ENCODE measurements at places on chromosomes 1 and 21.

GRCh38 chr1:20947409-20947808 is 160.3 kb upstream of the HP1BP3 start:
- no peak overlapping the region for H3K4me3 ChIP-seq
- no peaks in the 10 kb centered on the region for H3K4me1 ChIP-seq
- no peaks in the 10 kb centered on the region for H3K27me3 ChIP-seq
- DNase-seq, result no peak

- no peak overlapping the region for H3K27ac ChIP-seq
- no peaks in the 10 kb centered on the region for H3K27me3 ChIP-seq
- DNase-seq, result no peak
- peaks cover 5% of the 10 kb centered on the region for H3K36me3 ChIP-seq
- peaks cover 38% of the 10 kb centered on the region for H3K4me1 ChIP-seq
- H3K4me3 ChIP-seq, result no peak overlapping the region
Measured at GRCh38 chr1:21447311-21447710, 7.4 kb downstream of the NBPF3 start.

GRCh38 chr1:233112186-233113008 is 162.0 kb downstream of the NTPCR start:
- H3K27me3 ChIP-seq, result no peaks in the 10 kb centered on the region
- H3K27ac ChIP-seq, result peak overlapping the region; percentile 100
- H3K4me1 ChIP-seq, result peaks cover 33% of the 10 kb centered on the region

- H3K36me3 ChIP-seq, result no peaks in the 10 kb centered on the region
- peaks cover 63% of the 10 kb centered on the region for H3K27me3 ChIP-seq
- no peak overlapping the region for H3K27ac ChIP-seq
- no peak overlapping the region for H3K4me3 ChIP-seq
Measured at GRCh38 chr1:75616436-75617433, 5.8 kb upstream of the SLC44A5 start.

GRCh38 chr1:201353186-201353940 is 24.1 kb downstream of the TNNT2 start:
- H3K27me3 ChIP-seq, result 0 out of 2 replicates have a peak, but pooled peaks cover 4% of the 10 kb centered on the region
- H3K4me1 ChIP-seq, result no peaks in the 10 kb centered on the region
- H3K4me3 ChIP-seq, result no peak overlapping the region
- no peak overlapping the region for H3K27ac ChIP-seq

- no peak overlapping the region for H3K4me3 ChIP-seq
- no peaks in the 10 kb centered on the region for H3K4me1 ChIP-seq
- DNase-seq, result no peak
- no peaks in the 10 kb centered on the region for H3K36me3 ChIP-seq
Measured at GRCh38 chr1:175733722-175734121, 9.7 kb downstream of the TNR start.

DNA sequence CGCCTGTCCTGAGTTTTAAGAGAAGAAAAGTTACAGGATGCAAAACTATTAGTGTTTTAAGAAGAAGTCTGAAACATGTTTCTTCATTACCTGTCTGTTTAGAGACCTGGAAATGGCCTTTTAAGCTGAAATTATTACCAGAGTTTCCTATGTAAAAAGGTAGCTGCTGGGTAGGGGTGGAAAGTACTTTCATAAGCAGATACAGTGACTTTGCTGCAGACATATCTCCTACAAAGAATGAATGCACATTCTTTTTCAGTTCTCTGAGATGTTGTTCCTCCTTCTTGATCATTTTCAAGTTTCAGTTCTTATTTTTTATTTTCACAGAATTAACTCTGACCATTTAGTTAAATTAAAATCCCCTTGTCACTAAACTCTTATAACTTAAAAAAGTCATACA is 1329.6 kb downstream of the KCNT2 start:
- no peaks in the 10 kb centered on the region for H3K27me3 ChIP-seq
- H3K4me3 ChIP-seq, result no peak overlapping the region
- no peak for DNase-seq
- H3K36me3 ChIP-seq, result no peaks in the 10 kb centered on the region
- H3K4me1 ChIP-seq, result no peaks in the 10 kb centered on the region

DNA sequence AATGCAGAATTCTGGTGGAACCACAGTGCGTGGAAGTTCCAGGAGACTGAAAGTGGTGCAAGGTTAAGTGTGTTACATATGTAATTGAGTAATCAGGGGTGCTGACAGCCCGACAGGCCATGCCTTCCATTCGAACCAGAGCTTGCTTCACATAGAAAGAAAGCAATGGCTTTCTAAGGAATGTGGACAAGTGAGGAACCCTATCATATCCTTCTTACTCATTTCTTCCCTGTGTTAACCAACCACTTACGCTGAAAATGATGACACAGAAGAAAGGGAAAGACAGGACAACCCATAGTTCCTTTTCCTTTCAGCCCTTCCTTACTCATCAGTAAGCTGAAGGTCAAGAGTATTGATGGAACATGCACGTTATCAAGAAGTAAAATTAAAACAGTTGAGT is 48.1 kb upstream of the KCNA3 start:
- H3K27me3 ChIP-seq, result 0 out of 2 replicates have a peak, but pooled peaks cover 2% of the 10 kb centered on the region
- DNase-seq, result no peak
- H3K27ac ChIP-seq, result no peak overlapping the region
- no peaks in the 10 kb centered on the region for H3K36me3 ChIP-seq
- H3K4me1 ChIP-seq, result no peaks in the 10 kb centered on the region

- H3K4me1 ChIP-seq, result peaks cover 12% of the 10 kb centered on the region
- H3K4me3 ChIP-seq, result no peak overlapping the region
- H3K27me3 ChIP-seq, result no peaks in the 10 kb centered on the region
- no peak for DNase-seq
Measured at GRCh38 chr1:222592171-222592570, 2.4 kb upstream of the TAF1A start.

- peak overlapping the region; percentile 47 for H3K27ac ChIP-seq
- peaks cover 24% of the 10 kb centered on the region for H3K4me1 ChIP-seq
- peak; percentile 54 for DNase-seq
- no peak overlapping the region for H3K4me3 ChIP-seq
Measured at GRCh38 chr1:185939142-185939541, 205.0 kb downstream of the HMCN1 start.

DNA sequence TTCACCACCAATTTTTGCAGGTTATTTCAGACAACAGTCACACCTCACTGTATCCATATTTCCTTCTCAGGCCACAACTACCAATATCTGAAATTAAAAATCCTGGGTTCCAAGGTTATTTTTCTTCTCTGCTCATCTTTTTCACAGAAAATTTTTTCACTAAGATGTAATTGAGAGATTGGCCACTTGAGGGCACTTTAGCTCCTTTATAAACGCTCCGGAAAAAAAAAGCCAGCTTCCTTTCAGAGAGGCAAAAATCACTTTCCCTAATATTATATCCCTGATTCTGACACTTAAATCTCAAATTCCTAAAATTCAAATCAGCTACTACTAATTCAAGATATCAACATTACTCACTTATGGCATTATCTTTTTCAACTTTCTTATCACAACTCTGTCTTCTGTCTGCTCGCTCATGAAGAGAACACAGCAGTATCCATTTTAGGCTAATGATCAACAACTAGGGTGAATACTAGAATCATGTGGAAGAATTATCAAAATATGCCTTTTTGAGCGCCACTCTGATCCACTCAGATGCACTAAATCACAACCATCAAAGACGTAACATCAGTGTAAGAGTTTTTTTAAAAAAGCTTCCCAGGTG is 101.4 kb upstream of the RGS1 start:
- no peak overlapping the region for H3K4me3 ChIP-seq
- no peak for DNase-seq

DNA sequence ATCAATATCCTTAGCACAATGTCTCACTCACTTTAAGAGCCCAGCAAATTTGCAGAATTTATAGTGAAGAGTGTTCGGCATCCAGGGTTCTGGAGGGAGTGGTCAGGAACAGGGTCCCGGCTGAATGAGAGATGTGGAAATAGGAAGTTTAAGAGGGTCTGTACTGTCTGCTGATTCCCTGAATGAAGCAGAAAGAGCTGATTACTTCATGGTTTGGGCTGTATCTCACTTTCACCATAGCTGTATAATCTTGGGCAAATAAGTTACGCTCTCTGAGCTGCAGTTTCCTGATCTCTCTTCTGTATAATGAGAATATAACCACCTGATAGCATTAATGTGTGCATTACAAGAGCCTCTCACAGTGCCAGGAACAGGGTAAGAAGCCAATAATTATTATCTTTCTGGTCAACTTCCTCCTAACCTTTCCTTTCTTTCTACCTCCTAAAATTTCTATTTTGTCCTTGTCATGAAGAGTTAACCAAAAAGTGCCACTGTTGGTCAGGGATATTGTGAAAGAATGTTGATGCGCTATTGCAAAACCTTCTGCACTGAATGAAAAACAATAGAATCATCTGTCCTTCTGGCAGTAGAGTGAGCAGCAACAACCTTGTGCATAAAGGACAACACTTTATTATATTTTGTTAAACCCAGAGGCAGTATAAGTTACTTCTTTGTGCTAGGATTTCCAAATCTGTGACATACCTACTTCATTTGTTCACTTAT is 14.7 kb upstream of the PTGFR start:
- H3K27me3 ChIP-seq, result no peaks in the 10 kb centered on the region
- no peaks in the 10 kb centered on the region for H3K4me1 ChIP-seq
- DNase-seq, result no peak

DNA sequence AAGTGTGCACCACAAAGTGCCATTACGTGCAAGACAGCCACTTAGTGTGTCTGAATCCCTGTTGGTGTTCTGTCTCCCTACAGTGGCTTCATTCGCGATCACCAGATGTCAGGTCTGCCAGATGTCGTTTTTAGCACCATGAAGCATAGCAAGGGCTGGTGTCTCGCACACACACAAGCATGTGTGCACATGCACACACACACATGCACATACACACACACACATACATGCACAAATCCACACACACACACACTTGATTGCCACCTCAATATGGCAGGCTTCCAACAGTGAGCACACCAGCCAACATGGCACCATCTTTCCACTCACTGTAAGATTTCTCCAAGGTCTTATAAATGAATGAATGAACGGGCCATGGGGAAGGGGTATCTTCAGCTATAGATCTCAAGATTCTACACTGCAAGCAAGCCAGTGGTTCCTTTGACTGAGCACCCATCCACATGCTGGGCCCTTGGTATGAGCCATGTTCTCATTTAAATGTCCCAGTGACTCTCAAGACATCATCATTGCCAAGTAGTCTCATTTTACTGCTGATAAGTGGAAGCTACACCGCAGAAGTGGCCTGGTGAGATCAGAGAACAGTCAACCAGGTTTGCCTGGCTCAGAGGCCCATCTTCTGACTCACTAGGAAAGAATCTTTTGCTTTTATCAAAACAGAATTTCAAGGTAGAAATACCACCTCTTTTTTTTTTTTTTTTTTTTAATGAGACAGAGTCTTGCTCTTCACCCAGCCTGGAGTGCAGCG is 84.9 kb downstream of the SIM2 start:
- no peaks in the 10 kb centered on the region for H3K36me3 ChIP-seq
- DNase-seq, result peak; percentile 43
- H3K4me3 ChIP-seq, result no peak overlapping the region
- no peak overlapping the region for H3K27ac ChIP-seq
- no peaks in the 10 kb centered on the region for H3K27me3 ChIP-seq
- H3K4me1 ChIP-seq, result peaks cover 22% of the 10 kb centered on the region

- H3K27ac ChIP-seq, result no peak overlapping the region
- no peaks in the 10 kb centered on the region for H3K4me1 ChIP-seq
- no peaks in the 10 kb centered on the region for H3K27me3 ChIP-seq
- H3K4me3 ChIP-seq, result no peak overlapping the region
- H3K36me3 ChIP-seq, result no peaks in the 10 kb centered on the region
Measured at GRCh38 chr1:215018555-215018954, 64.0 kb upstream of the KCNK2 start.

- H3K27me3 ChIP-seq, result no peaks in the 10 kb centered on the region
- 0 out of 2 replicates have a peak, but pooled peaks cover 3% of the 10 kb centered on the region for H3K36me3 ChIP-seq
- peaks cover 65% of the 10 kb centered on the region for H3K4me1 ChIP-seq
- peak overlapping the region; percentile 7 for H3K4me3 ChIP-seq
- DNase-seq, result peak; percentile 76
Measured at GRCh38 chr1:109392788-109393616, 4.7 kb downstream of the SORT1 start.

DNA sequence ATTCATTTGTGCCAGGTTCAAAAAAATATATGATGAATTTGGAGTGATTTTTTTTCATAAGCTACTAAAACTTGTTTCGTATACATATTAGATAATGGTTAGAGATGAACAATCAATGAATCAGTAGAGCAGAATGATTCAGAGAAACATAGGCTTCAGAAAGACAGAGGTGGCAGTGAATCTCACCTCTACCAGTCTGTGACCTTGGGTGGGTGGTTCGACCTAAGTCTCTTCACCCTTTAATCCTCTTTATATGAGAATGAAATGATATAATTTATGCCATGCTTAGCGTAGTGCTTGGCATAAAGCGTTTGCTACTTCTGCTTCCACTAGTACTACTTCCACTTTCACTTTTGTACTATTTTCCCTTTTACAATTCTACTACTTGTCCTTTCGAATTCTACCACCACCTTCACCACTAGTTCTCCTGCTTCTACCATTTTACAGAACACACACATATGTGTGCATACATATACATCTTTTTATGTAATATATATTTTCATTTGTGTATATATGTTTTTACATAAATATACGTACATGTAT is 45.1 kb downstream of the FYB2 start:
- DNase-seq, result no peak
- no peaks in the 10 kb centered on the region for H3K4me1 ChIP-seq
- H3K27ac ChIP-seq, result no peak overlapping the region
- H3K27me3 ChIP-seq, result no peaks in the 10 kb centered on the region
- no peaks in the 10 kb centered on the region for H3K36me3 ChIP-seq

GRCh38 chr21:16363518-16363917 is 633.7 kb downstream of the USP25 start:
- no peaks in the 10 kb centered on the region for H3K36me3 ChIP-seq
- no peaks in the 10 kb centered on the region for H3K4me1 ChIP-seq
- H3K27ac ChIP-seq, result no peak overlapping the region
- H3K4me3 ChIP-seq, result no peak overlapping the region
- H3K27me3 ChIP-seq, result no peaks in the 10 kb centered on the region

DNA sequence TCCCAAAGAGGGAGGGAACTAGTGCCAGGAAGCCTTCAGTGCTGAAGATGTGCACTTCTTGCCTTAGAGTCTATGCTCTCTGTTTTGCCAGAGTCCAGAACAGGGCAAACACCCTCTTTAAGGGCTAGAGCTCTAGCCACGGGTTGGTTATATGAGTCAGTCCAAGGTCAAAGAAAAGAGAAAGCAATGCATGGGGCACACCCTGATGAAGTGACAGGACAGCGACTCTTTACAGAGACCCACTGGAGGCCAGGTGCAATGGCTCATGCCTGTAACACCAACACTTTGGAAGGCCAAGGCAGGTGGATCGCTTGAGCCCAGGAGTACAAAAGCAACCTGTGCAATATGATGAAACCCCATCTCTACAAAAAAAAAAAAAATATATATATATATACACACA is 86.1 kb downstream of the TGFBR3 start:
- H3K27ac ChIP-seq, result no peak overlapping the region
- peaks cover 28% of the 10 kb centered on the region for H3K4me1 ChIP-seq
- H3K36me3 ChIP-seq, result no peaks in the 10 kb centered on the region
- H3K27me3 ChIP-seq, result no peaks in the 10 kb centered on the region
- DNase-seq, result no peak

GRCh38 chr1:108113496-108113895 is 86.6 kb downstream of the SLC25A24 start:
- no peak for DNase-seq
- H3K4me3 ChIP-seq, result no peak overlapping the region
- no peaks in the 10 kb centered on the region for H3K4me1 ChIP-seq
- H3K27me3 ChIP-seq, result no peaks in the 10 kb centered on the region
